ENCODE measurements at places on chromosomes 2 and 18.

- peak; percentile 85 for DNase-seq
These were observed 211.7 kb upstream of the LRATD1 start for GRCh38 chr2:14420851-14421250.

DNA sequence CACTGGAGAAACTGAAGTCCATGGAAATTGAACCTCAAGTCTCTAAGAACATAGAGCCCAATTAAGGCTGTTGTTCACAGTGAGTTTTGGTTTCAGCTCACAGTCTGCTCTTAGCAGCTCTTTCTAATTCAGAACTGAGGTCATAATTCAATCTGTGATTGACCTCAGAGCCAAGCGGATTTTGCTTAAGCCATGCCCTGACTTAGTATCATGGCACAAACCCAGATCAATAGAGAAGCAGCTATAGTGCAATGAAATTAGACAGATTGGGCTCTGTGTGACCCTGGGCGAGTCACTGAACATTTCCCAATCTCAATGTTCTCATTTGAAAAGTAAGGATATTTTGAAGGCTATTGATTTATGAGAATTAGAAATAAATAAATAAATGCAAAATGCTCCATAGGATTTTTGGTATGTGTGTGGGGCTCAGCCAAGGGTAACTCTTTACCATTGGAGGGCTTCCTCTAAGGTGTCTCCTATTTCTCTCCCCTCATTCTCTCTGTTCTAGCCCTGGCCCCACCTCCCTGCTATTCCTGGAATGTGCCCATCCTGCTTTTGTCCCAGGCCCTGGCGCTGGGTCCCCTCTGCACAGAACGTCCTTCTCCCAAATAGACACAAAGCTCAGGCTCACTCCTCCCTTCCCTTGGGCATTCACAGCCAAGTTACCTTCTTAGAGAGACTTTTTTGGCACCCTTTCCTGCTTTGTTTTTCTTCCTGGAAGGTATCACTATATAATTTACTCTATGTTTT is 239.6 kb downstream of the LPIN1 start:
- no peak for DNase-seq

- DNase-seq = no peak
These were observed 114.4 kb downstream of the TCF4 start for GRCh38 chr18:55473560-55473959.

- peak; percentile 23 for DNase-seq
These were observed 89.7 kb downstream of the NPAS2 start for GRCh38 chr2:100909534-100910081.

DNA sequence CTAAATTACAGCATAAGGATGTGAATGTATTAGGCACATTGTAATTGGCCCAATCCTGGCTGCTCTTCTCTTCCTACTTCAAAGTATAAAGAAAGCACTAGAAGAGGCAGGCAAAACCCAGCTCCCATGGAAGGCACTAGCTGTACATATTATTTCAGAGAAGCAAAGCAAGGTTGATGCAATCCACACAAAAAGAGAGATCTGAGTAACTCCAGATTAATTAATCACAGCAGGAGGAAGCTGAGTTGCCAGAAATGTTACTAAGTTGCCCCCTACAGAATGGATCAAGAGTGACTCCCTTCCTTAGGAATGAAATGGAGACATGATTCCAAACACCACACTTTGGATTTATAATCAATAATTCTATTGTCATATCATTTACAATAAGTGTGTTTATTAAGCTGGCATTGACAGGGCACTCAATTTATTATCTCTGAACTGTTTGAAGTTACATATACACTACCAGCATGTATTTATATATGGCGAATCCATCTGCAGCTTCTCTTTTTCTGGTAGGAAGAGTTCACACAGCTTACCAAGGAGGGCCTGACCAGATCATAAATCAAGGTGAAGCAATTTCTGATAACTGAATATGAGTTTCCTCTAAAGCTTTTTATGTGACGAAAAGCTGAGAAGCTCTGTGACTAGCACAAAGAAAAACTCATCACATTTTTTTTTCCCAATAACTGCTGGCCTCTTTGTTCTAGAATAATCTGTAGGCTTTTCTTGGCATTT is 393.1 kb upstream of the LYPD1 start:
- DNase-seq = peak; percentile 72

DNA sequence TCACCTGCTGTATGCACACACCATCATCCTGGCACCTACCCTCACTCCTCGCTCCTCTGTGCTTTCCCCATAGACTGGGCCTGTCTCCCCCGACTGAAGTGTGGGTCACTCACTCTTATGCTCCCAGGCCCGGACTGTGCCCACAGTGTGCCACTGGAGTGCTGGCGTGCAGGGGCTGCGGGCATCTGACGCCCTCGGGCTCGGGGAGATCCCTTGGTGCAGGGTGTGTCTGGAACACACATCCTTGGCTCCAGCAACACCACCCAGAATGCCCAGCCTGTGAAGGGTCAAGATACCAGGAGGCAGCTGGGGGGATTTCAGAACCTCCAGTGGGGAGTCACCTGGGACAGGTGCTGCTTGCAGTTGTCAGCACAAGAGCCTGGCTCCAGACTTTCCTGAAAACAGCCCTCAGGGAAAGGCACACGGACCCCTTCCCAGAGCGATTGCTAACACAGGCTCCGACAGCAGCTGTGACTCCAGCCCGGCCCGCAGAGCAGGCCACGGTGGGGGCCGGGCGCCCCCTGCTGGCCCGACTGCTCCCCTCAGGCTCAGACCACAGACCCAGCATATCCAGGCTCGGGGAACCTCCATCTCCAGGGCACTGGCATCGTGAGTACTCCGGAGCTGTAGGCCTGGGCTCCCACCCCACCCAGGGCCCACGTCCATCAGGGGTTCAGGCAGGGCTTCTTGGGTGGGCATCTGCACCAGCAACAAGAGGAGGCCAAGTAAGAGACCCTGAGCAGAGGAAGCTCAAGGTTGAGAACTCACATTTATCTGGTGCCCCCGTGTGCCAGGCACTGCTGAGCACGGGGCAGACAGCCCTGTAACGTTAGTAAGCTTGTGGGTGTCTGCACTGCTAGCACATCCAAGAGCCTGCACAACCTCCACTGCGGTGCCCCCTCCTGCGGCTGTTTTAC is 8.6 kb downstream of the HS1BP3 start:
- peak; percentile 58 for DNase-seq

DNA sequence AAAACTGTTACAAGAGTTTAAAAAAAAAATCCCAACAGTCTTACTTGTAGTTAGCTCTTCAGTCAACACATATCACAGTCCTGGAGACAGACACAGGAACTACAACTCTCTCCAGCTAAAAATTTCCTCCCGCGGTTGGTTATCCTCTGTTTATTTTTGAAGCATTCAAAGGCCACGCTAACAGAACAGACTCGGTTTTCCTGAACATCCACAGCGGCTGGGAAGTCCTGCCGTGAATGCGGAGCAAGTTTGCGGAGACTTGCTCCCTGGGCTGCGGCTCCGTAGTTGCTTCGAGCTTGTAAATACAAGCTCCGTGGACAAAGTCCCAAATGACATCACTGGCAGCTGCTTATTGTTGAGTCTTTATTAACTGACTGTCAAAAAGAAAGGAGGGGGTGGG is at the start of gene NCKAP5:
NCKAP5 (minus strand) TSS at position 292 of the 400 bp plus-strand sequence. CDS start 50,937 bp downstream, outside the sequence.
- DNase-seq = peak; percentile 48

DNA sequence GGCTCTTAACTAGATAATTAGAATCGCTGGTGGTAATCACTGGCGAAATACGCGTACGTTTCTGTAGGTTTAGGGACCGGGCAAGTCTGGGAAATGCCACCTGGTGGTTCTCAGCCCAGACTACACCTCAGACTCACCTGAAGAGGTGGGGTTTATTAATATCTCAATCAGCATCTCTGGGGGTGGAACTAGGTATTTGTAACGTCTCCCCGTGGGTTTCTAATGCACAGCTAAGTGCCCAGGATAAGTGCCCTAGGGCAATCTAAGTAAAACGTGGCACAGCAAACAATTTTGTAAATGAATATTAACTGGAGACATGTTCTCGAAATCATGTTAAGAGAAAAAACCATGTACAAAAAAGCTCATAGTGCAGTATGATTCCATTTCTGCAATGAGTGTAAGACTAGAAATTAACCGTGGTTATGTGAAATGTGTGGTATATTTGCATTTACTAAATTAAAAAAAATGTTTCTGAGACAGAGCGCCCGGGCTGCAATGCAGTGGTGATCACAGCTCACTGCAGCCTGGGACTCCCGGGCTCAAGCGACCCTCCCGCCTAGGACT is 760 bp upstream of the CNOT11 start:
- no peak for DNase-seq
